ENCODE measurements at places on chromosomes 16 and 17.

- DNase-seq: no peak
Measured at GRCh38 chr16:19130385-19130784, 16.6 kb downstream of the ITPRIPL2 start.

GRCh38 chr16:89295915-89296314 is 78.4 kb downstream of the ZNF778 start:
- no peak for DNase-seq

DNA sequence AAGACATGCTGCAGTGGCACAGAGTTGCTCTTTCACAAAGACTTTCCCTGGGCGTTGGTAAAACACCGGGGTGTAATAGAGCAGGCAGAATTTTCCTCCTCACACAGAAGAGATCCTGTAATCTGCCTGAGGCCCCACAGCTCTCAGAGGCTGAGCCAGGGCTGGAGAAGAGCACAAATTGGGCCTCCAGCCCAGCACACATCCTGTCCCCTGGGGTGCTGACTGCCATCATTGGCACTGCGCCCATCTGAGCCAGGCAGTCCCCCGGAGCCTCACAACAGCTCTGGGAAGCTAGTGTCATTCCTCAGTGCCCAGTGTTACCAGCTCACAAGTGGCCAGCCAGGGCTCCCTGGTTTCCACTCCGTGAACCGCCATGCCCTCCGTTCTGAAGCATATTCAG is 119.4 kb downstream of the SOCS1 start:
- no peak for DNase-seq

GRCh38 chr17:67095803-67096202 is 51.4 kb downstream of the CACNG1 start:
- no peak for DNase-seq

- DNase-seq: no peak
Measured at GRCh38 chr17:83149029-83149725, 69.8 kb downstream of the METRNL start.

DNA sequence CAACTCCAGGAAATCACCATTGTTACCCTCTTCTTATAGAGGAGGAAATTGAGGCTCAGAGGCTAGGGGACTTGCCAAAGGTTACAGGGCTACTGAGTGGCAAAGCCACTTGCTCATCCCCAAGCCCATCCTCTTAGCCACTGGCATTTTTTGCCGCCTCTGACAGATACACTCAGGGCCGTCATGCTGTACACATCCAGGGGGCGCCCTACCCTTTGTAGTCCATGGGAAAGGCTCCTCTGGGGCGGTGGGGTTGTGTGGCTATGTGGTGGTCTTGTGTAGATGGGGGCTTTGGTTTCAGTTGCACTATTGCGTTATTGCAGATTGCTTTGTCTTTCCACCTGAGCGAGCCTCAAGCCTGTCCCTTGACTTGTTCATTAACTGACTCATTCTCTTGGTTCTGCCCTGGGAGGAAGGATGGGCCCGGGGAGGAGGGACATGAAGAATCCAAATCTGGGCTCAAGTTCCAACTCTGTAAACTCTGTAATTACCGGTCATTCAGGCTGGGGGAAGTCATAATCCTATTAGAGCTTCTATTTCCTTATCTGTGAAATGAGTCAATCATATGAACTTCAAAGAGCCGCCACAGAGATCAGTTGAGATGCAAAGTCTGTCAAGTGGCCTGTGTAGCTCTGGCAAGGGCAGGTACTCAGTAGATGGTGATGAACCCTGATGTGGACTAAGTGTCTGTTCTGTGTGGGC is 2.8 kb downstream of the NOS2 start:
- no peak for DNase-seq
